ENCODE measurements at places on chromosomes 3 and 15. TPM values are rescaled to one million over a fixed set of nuclear protein-coding genes. Genes with fewer than 3 reads are reported as not detected.

DNA sequence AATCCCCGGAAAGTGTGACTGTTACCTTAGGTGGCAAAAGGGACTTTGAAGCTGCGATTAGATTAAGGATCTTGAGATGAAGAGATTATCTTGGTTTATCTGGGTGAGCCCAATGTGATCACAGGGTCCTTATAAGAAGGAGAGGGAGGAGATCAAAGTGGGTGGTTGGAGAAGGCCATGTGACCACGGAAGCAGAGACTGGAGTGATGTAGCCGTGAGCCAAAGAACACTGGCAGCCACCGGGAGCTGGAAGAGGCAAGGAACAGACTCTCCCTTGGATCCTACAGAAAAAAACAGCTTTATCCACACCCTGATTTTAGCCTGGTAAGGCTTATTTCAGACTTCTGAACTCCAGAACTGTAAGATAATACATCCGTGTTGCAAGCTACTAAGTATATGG lies 29.9 kb downstream of the CRABP1 start:
- no peaks in the 10 kb centered on the region for H3K36me3 ChIP-seq
- H3K27me3 ChIP-seq, result no peaks in the 10 kb centered on the region
- no peak overlapping the region for H3K27ac ChIP-seq
- DNase-seq, result no peak
- H3K4me1 ChIP-seq, result peaks cover 6% of the 10 kb centered on the region
- no peak overlapping the region for H3K4me3 ChIP-seq

- H3K27me3 ChIP-seq, result no peaks in the 10 kb centered on the region
- H3K4me1 ChIP-seq, result no peaks in the 10 kb centered on the region
- H3K27ac ChIP-seq, result no peak overlapping the region
- no peak for DNase-seq
These were observed 341.3 kb downstream of the LSAMP start for GRCh38 chr3:116103868-116104530.

DNA sequence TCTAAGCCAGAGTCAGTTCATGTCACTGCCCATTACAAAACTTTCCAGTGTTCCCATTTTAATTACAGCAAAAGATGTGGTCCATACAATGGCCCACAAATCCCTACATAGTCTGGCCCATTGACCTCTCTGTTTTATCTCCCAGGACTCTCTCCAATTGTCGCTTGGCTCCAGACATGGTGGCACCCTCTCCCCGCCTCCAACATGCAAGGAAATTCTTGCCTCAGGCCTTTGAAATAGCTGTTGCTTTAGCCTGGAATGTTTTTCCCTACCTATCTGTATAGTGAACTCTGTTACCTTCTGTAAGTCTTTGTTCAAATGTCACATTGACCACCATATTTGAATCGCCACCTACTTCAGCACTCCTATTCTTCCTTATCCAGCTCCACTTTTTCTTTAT lies 377.3 kb upstream of the MCTP2 start:
- H3K27me3 ChIP-seq, result peaks cover 4% of the 10 kb centered on the region
- no peaks in the 10 kb centered on the region for H3K4me1 ChIP-seq
- H3K27ac ChIP-seq, result no peak overlapping the region
- no peaks in the 10 kb centered on the region for H3K36me3 ChIP-seq

HAPLN3 gene
- total RNA-seq, result 69.5 TPM

LAMB2 gene
- total RNA-seq, result not detected
